Activated gamma-delta T cell treated with anti-CD3 and anti-CD28 coated beads, Interleukin-2, amount 50 U/mL, for 16 hours (primary cell): ENCODE measurements at places on chromosomes 6 and 20.
A peak's percentile ranks its signal among the peaks of the same experiment; 100 is the strongest.

- DNase-seq = no peak
Observed at GRCh38 chr6:5250911-5251310, 9.8 kb downstream of the LYRM4 start.

DNA sequence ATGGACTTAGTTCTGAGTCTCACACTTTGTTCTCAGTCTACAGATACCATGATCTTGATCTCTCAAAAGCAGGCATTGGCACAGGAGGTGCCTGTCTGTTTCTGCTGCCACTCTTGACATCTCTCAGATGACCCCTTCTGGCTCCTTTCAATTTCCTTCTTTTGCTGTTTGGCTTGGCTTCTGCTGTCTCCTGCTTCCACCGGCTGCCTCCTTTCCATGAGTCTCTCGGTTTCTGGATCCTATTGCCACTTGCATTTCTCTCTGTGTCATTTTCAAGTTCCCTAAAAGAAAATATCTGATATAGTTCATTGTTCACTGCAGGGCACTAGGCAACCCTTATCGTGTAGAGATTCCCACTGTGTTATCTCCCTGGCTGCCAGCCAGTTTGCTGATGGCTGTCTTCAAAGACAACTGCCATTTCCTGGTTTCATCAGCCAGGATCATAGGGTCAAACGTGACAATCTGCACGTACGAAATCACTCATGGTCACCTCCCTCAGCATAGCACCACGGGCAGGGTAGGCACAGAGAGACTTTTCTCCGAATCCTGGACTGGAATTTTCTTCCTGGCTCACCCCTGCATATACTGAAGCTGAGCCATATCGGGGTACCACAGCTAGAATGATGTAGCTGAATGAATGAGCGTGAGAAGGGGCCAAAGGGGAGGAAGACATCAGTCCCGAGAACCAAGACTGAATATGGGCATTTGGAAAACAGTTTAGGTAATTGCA is 144.6 kb upstream of the TMEM170B start:
- no peak for DNase-seq

GRCh38 chr6:47380251-47380650 is 70.5 kb upstream of the TNFRSF21 start:
- DNase-seq = no peak

GRCh38 chr20:48425817-48426612 is 401.8 kb downstream of the PREX1 start:
- DNase-seq = no peak

DNA sequence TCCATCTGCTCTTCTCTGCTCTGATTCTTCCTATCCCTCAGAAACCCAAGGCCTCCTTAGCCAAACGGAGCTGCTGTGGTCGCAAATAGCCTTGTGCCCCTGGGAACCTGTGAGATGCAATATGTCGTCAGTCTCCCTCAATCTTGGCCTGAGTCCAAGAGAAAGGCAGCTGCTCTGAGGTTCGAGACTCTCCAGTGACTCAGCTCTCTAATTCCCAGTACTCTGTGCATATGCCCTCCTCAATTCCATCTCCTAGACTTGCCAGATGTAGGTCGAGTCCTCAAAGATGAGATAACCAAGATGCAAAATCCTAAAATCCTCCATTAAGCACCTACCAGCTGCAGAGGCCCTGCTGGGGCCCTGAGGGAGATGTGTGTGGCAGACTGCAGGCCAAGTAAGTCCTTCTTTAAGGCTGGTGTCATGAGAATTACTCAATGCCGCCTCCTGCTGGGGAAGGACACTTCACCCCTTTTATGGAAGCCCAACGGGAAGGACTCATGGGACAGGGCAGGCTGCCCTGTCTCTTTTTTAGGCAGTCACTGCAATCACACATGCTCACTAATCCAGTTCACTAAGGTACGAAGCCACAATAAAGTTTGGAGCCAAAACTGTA is 28.5 kb downstream of the C6orf15 start:
- DNase-seq = no peak

DNA sequence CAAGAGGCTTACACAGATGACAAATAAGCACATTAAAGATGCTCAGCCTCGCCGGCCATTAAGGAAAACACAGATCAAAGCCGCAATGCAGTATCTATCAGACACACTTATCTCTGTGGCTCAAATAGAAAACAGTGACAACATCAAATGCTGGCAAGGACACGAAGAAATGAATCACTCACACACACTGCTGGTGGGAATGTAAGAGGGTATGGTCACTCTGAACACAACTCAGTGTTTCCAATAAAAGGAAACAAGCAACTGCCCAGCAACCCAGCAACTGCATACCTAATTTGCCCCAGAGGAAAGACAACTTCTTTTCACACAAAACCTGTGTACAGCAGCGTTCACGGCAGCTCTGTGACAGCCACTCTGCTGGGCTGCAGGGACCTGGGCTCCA is 155.8 kb downstream of the WDR27 start:
- DNase-seq = no peak

DNA sequence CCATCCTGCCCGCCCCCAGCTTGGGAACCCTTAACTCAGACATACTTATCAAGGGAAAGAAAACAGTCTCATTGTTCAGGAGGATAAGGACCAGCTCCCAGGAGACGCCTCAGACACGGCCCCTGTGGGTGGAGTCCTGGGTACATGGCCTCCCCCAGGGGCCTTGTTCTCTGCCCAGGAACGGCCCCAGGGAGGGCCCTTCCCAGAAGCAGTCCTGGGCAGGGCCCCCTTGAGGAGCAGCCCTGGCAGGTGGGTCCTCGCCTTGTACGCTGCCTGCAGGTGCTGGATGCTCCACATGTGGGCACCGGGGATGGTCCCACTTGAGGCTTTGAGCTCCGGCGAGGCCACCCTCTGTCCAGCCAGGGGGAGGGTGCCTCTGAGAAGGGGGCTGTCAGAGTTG is 4.5 kb upstream of the GATA5 start:
- no peak for DNase-seq

GRCh38 chr6:47727391-47727790 is 29.0 kb downstream of the ADGRF4 start:
- DNase-seq = no peak

DNA sequence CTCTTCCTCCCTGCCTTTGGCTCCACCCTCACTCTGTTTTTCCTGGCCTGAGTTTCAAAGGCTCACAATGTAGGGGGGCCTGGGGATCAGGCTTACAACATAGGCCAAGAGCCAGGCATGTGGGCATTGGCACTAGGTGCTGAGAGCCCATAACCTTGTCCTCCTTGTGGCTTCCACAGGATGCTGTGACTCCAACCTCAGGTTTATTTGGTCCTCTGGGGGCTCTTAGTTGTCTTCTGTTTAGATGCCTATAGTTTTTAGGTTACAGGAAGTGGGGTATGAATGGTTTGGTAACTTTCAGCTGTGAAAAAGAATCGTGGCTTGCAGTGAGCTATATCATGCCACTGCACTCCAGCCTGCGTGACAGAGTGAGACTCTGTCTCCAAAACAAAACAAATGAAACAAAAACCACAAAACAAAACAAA is 25.6 kb downstream of the MMP24 start:
- peak; percentile 41 for DNase-seq

- peak; percentile 55 for DNase-seq
Observed at GRCh38 chr6:18122128-18123093, at the start of gene NHLRC1. NHLRC1 (minus strand) TSS chr6:18122677; CDS start chr6:18122606, 71 bp downstream.

- no peak for DNase-seq
Observed at GRCh38 chr6:38555606-38556005, 84.1 kb downstream of the BTBD9 start.

- DNase-seq = peak; percentile 52
Observed at GRCh38 chr20:47610247-47610944, 108.7 kb downstream of the NCOA3 start.

GRCh38 chr6:24936641-24937317 is 1.0 kb upstream of the RIPOR2 start:
- DNase-seq = peak; percentile 50

DNA sequence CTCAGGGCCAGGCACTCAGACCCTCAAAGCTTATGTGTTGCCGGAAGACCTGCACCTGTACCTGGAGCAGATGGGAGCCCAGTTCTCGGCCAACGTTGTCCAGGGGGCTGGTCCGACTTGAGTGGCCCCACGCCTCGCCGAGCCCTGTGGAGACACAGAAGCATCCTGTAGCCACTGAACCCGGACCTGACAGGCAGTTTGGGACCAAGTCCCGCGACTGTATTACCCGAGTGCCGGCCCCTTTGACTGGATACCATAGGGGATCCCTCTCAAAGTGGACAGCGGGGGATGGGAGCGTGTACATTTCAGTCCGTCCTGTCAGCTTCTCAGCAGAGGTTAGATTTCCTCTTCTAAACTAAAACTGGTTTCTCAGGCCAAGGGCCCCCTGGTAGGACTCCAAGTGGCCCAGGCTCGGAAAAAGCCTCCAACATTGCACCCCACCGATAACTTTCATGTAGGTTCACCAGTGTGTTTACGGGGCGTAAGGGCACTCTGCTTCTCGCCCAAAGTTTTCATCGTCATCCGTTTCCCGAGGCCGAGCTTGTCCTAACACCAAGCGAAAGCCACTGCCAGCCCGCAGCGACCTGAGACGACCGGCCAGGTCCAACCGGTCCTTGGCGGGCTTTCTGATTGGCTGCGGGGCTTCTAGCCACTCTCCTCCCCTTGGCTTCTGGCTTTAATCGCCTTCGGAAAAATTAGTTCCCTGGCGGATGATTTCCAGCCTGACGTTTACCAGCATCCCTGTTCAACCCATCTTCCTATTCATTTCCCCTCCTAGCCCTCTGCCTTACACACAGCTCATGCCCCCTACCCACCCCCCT is 10.8 kb downstream of the SIM1 start:
- DNase-seq = no peak

DNA sequence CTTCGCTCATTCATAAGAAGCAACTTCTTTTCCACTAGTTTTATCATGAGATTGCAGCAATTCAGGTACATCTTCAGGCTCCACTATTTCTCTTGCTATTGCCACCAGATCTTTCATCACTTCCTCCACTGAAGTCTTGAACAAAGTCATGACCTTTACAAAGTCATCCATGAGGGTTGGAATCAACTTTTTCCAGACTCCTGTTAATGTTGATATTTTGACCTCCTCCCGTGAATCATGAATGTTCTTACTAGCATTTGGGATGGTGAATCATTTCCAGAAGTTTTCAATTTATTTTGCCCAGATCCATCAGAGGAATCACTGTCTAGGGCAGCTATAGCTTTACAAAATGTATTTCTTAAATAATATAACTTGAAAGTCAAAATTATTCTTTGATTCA is 1.5 kb downstream of the CENPQ start:
- no peak for DNase-seq
